ENCODE measurements at places on chromosomes 6 and 20.

DNA sequence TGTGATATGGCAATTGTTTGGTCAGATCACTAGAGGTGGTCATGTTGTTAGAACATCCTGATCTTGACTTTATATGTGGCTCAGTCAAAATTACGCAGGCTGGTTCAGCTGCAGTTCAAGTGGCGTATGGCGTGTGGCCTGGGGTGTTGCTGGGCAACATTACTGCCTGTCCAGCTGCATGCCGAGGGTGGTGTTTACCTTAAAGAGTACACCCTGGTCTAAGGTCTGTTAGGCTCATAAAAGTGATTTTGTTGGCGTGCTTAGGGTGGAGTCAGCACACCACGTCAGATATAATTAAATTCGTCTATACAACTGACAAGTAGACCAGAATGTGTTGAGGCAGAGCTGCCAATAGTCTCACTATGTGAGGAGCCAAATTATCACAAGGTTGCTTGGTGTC is 55.6 kb upstream of the NEDD9 start:
- no peak for ATAC-seq

DNA sequence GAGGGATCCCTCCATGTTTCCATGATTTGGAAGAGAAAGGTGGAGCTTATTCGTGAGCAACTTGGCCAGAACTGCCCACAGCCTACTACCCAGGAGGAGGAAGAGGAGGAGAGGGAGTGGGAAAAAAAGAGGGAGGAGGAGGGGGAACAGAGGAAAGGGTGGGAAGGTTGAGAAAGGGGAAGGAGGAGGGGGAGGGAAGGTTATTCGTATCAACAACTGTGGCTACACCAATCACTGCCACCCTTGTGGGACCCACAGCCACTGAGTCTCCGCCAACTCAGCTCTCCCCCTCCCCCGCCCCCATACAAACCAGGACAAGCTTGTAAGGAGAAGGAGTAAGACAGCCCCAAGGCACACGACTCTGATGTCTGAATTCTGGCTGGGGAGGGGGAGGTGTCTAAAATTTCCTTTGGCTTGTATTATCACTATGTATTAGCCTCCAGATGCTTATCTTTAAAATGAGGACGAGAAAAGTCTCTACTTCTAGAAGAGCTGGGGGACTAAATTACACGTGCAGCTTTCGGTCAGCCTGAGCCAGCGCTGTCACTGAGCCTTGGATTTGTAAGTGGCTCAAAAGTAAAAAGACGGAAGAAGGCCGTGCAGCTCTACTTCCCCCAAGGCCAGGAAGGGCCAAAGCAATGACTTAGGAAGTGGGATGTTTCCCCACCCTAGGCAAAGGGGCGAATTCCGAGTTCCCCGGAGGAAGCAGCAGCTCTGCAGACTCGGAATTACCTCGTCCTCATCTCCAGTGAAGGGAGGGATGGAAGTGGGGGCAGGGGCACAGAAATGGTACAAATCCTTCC is 1.0 kb downstream of the FKBP1A start:
- peak; percentile 13 for ATAC-seq

DNA sequence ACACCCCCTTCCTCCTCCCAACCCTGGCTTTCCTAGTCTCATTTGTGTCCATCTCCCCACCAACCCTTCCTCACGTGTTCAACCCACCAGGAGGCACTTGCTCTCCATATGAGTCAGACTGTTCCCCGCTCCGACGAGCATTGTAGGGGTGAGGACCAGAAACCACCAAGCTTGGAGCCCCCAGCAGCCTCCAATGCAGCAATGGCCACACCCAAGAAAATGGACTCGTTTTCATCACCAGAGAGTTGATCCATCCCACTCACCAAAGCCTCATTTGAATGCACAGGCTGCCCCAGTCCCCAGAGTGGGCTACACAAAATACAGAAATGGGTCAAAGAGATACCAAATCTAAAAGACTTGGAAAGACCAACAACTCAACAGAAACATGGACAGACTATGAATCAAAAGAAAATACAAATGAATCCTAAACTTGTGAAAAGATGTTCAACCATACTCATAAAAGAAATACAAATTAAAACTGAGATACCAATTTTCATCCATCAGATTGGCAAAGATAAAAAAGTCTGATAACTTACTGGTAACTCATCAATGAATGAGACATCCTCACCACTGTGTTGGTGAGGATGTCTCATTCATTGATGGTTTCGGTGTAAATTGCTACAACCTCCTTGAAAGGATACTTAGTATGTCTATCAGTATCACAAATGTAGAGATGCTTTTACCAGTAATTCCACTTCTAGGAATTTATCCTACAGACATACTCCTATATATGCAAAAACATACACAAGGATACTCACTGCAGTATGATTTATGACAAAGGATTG is 68.1 kb downstream of the TRERF1 start:
- no peak for ATAC-seq

DNA sequence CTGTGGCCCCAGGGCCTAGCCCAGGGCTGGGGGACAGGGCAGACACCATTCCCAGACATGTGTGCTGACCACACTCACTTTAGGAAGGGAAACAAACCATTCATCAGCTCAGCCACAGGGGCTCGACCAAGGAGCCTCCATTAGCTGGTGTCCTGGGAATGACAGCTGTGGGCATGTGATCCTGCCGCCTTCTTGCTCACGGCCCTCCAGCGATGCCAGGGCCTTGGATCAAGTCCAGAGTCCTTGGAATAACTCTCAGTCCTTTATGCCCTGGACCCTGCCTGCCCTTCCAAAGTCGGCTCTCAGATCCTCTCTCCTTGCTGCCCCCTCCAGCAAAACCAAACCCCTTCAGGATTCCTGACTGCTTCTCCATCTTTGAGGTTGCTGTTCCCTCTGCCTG is 165.0 kb upstream of the RNF24 start:
- ATAC-seq, result no peak

GRCh38 chr20:38340693-38341092 is 5.6 kb upstream of the LBP start:
- ATAC-seq, result no peak

- ATAC-seq, result no peak
Observed at GRCh38 chr6:36210182-36210581, 13.6 kb downstream of the BRPF3 start.

DNA sequence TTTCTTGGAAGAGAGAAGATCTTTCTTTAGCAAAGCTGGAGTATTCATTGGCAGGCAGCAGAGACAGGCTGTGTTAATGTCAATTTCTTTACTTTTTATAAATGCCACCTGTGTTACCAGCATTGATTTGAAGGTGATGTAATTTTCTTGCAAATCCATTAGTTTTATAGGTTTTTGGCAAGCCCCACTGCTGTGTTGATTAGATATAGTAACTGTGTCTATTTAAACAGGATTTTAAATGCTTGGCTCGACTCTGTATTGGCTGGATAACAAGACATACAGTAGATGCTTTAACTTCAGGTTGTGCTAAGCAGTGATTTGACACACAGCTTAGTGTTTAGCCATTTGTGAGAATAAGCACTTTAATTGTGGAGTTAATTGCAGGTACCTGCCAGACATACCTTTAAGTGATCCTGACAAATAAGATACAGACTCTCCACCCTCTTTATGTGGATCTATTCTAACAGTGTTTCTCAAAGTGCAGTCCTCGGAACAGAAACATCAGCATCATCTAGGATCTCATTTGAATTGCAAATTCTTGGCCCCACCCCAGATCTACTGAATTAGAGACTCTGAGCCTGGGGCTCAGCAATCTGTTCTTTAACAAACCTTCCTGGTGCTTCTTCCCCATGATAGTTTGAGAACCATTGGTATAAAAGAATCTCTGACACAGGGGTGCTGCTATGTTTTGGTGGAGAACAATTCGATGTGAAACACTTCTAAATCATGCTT is 397.5 kb downstream of the HDGFL1 start:
- ATAC-seq, result no peak

GRCh38 chr6:53831936-53832660 is 37.3 kb downstream of the LRRC1 start:
- no peak for ATAC-seq

- ATAC-seq, result no peak
Observed at GRCh38 chr20:32314768-32315167, 37.3 kb downstream of the KIF3B start.

GRCh38 chr6:20686142-20686541 is 151.9 kb downstream of the CDKAL1 start:
- ATAC-seq, result no peak

- ATAC-seq, result no peak
Observed at GRCh38 chr20:7264137-7264536, 496.7 kb downstream of the BMP2 start.

GRCh38 chr20:58073945-58074856 is 154.3 kb downstream of the ANKRD60 start:
- ATAC-seq, result peak; percentile 38

- ATAC-seq, result no peak
Observed at GRCh38 chr6:22605736-22606135, 36.4 kb downstream of the HDGFL1 start.

GRCh38 chr6:135360222-135360621 is 137.3 kb downstream of the AHI1 start:
- ATAC-seq, result no peak

DNA sequence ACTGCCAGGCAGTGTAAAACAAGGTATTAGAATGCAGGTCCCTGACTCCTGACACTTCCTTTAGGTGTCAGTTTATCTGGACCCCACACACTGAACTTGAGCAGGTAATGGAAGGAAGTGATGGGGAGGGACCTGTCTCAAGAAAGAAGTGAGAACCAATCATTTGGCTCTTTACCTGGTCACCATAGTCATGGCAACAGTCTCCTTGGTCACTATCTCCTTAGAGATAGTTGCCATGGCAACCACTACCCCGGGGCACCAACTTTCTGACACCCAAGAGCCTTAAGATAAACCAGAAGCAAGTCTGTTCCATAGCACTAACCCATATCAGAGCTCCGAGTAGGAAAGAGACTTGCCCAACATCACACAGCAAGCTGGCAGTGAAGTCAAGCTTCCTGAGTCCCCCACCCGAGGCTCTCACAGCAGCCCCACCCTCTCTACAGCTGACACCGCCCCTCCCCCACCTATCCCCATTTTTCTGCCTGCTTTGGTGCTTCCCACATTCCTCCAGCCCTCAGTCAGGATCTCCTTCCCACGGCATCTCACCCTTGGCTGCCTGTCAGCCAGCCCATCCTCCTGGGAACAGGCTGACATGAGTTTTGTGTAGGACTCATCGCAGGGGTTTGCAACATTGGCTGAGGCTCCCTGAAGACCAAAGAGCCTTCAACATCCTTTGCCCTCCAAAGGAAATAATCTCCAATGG is 16.3 kb upstream of the HM13 start:
- ATAC-seq, result no peak

DNA sequence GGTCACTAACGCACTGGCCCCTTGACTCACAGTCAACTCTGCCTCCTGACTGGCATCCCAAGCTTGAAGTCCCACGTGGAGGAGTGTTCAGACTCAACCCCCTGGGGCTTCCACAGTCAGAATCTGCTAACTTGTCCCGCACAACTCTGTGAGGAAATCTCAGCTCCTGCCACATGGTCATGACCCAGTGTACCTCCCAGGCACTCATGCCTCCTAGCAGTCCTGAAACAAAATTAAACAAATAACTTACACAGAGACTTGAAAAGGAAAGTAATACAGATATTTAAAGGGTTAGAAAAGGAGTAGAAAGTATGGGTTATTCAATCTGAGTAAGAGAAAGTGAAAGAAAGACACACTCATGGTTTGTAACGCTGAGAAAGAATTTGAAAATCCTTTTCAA is 134.9 kb downstream of the GMDS start:
- ATAC-seq, result no peak

GRCh38 chr20:57650266-57650665 is 30.0 kb upstream of the ZBP1 start:
- no peak for ATAC-seq

DNA sequence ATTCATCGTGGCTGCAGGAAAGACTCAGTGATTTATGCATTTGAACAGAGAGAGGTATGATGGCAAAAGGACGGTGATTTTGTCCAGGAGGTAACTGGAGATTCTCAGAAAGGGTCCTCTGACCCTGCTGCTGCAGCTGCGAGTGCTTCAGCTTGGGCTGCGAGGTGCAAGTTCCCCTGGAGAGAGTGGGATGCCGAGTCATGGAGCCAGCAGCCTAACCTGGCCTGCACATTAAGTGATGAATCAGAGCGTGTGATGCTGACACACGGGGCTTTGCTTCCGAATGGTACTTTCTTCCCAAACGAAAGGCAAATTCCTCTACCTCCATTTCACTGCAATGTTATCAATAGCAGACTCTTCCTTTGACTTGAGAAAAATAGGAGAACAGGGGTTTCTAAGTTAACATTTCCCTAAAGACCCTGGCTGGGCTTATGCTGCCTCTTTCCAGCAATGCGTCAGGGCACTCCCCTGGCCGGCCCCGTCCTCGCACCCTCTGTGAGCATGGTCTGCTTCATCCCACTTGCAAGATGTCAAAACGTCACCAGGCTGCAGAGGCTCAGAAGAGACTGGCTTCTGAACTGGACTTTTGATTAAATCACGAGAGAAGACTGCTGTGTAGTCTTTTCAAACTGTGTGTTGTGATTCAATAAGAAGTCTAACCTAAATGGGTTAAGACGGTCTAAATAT is 628.0 kb upstream of the AGPAT4 start:
- no peak for ATAC-seq

DNA sequence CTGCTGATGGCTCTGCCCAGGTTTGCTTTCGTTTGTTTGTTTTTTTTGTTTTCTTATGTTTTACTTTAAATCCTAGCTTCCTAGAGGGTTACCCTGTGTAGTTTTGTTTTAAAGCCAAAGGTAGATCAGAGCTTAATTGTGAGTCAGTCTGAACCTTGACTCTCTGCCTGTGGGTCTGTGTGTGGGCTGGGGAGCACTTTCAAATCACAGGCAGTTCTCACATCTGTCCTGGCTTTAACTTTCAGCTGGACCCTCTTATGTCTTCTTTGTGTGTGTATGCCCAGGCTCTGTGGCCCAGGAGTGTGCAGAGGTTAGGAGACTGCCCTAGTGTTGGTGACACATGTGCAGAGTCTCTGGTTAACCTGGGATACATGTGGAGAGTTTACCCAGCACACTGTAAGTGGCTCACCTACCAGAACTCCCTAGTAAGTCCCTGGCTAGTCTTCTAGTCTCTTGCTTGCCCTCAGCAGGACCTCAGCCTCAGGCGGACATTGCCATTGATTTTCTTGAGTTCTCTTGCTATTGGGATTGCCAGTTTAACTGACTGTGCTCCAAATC is 19.0 kb downstream of the HIVEP1 start:
- no peak for ATAC-seq

DNA sequence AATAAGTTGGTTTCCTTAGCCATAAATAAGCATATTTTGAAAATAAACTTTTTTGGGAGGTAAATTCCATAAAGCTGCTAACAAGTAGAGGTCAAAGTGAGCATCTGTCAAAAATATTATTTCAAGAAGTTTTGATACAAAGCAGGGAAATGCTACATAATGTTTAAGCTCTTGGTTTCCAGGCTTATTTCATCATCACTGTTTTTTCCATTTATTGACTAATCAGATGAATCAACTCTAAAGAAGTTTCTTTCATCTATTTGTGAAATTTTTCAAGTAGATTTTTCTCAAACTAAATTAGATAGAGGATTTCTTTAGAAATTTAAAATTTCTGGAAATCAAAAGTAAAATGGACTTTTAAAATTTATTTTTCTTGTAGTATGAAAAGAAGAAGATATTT is 89.5 kb upstream of the TBX18 start:
- ATAC-seq, result no peak
